MCF 10A (cell line): ENCODE measurements at places on chromosomes 1 and 21.
A peak's percentile ranks its signal among the peaks of the same experiment; 100 is the strongest.

DNA sequence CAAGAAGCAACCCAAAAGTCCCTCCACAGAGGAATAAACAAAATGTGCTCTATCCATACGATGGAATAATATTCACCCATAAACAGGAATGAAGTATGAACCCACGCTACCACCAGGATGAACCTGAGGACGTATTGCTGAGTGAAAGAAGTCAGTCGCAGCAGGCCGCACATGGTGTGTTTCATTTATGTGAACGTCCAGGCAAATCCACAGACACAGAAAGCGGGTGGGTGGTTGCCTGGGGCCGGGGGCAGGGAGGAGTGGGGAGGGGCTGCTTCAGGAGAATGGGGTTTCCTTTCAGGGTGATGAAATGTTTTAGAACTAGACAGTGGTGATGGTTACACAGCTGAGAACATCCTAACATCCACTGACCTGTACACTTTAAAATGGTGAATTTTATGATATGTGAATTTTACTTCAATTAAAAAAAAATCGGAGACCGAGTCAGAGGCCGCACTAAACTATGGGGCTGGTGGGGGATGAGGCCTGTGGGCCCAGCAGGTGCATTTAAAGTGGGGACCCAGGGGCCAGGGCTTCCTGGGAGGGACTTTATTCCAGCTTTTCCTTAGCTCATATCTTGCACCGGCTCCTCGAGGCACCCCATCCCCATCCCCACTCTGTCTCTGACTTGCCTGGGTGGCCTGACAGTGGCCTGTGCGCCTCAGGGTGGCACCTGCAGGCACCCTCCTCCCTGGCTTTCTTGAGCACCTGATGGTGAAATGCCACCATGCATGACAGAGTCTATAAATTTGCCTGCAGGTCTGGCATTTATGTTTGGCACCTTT is 392.6 kb upstream of the VAMP3 start:
- H3K27me3 ChIP-seq: no peaks in the 10 kb centered on the region
- no peaks in the 10 kb centered on the region for H3K36me3 ChIP-seq
- H3K4me1 ChIP-seq: peaks cover 11% of the 10 kb centered on the region
- H3K4me3 ChIP-seq: no peak overlapping the region
- H3K27ac ChIP-seq: no peak overlapping the region
- no peak for DNase-seq

GRCh38 chr1:186566140-186566855 is 105.4 kb upstream of the PDC start:
- DNase-seq: no peak
- H3K36me3 ChIP-seq: no peaks in the 10 kb centered on the region
- H3K4me3 ChIP-seq: no peak overlapping the region
- no peaks in the 10 kb centered on the region for H3K27me3 ChIP-seq

GRCh38 chr1:16165073-16165364 is 9.2 kb upstream of the EPHA2 start:
- no peak overlapping the region for H3K4me3 ChIP-seq
- DNase-seq: no peak
- no peak overlapping the region for H3K27ac ChIP-seq
- no peaks in the 10 kb centered on the region for H3K27me3 ChIP-seq
- peaks cover 22% of the 10 kb centered on the region for H3K4me1 ChIP-seq
- H3K36me3 ChIP-seq: peaks cover 23% of the 10 kb centered on the region

GRCh38 chr1:214031267-214031650 is 43.5 kb downstream of the PROX1 start:
- no peak overlapping the region for H3K4me3 ChIP-seq
- no peaks in the 10 kb centered on the region for H3K36me3 ChIP-seq
- no peak for DNase-seq

DNA sequence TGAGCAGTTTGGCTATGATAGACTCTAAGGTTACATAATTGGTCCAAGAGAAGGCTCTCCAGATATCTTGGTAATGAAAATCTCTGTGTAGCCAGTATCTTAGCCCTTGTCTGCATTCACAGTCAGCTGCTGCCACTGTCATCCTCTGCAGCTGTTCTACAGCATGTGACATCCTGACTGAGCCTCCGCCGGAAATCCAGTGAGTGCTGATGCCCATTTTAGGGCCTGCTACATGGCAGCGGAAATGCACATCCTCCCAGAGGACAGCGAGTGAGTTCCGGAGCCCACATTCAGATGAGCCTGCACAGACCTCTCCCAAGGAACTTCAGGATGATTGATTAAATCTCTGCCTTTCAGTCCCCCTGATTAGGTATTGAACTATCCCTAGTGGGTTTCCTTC is 237.1 kb downstream of the HHIPL2 start:
- DNase-seq: no peak
- H3K36me3 ChIP-seq: no peaks in the 10 kb centered on the region
- H3K4me1 ChIP-seq: no peaks in the 10 kb centered on the region
- H3K27me3 ChIP-seq: no peaks in the 10 kb centered on the region

DNA sequence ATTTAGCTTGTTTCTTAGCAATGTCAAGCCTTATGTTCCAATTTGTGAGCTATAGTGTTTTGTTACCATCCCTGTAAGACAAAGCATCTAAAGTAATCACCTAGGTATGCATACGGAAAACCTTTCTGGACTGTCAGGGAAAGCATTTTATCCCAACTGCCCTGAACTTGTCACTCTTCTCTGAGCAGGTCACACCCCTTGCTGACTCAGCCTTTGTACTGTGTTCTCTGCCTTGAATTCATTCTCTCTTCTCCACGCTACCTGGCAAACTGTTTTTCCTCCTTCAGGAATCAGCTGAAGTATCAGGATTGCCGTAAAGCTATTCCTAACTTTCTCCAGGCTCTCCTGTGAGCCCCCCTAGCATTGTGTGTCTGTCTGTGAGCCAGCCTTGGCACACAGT is 54.2 kb downstream of the PBX1 start:
- DNase-seq: peak; percentile 73
- H3K4me3 ChIP-seq: peak overlapping the region; percentile 11
- H3K4me1 ChIP-seq: peaks cover 25% of the 10 kb centered on the region
- no peaks in the 10 kb centered on the region for H3K36me3 ChIP-seq
- H3K27ac ChIP-seq: peak overlapping the region; percentile 55

- peaks cover 25% of the 10 kb centered on the region for H3K36me3 ChIP-seq
- DNase-seq: no peak
- no peak overlapping the region for H3K4me3 ChIP-seq
- H3K4me1 ChIP-seq: peaks cover 19% of the 10 kb centered on the region
- no peaks in the 10 kb centered on the region for H3K27me3 ChIP-seq
These were observed 78.2 kb downstream of the SLC66A1 start for GRCh38 chr1:19390166-19390850.

GRCh38 chr1:223077247-223077833 is 65.7 kb downstream of the TLR5 start:
- no peak for DNase-seq
- no peak overlapping the region for H3K4me3 ChIP-seq
- H3K27me3 ChIP-seq: peaks cover 56% of the 10 kb centered on the region
- H3K36me3 ChIP-seq: no peaks in the 10 kb centered on the region

GRCh38 chr21:16794950-16795349 is 717.9 kb upstream of the CXADR start:
- DNase-seq: peak; percentile 71
- no peak overlapping the region for H3K27ac ChIP-seq
- no peaks in the 10 kb centered on the region for H3K27me3 ChIP-seq
- no peaks in the 10 kb centered on the region for H3K36me3 ChIP-seq

DNA sequence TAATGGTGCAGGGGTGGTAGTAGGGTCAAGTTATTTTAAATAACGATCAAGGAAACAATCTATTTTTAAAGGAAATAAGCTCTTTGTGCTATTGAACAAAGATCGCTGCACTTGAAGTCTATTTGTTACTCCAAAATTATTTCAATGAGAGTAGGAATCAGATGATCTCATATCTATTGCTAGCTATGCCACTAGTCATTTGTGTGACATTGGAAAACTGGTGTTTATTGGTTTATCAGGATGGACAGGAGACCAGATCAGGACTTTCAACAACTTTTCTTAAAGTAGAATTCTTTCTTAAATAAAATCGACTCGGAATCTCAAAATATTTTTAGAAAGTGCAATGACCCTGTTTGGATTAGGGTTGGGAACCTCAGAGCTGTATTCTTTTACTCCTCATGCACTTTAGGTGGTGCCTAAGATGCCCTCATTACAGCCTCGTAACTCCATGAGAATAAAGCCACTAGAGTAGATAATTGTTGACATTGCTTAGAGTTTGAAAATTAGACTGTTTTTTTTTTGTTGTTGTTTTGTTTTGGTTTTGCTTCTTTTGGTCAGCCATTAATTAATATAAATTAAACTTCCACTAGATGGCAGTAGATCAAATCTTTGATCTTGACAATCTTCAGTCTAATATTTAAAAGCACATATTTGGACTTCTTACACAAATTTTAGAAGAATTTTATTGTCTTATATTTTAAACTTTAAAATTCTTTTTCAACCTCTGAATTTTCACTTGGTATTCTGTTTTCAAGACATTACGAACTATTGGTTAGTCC is 352.4 kb downstream of the USP25 start:
- H3K27ac ChIP-seq: no peak overlapping the region
- DNase-seq: peak; percentile 17
- no peaks in the 10 kb centered on the region for H3K36me3 ChIP-seq
- H3K27me3 ChIP-seq: peaks cover 11% of the 10 kb centered on the region
- no peak overlapping the region for H3K4me3 ChIP-seq

DNA sequence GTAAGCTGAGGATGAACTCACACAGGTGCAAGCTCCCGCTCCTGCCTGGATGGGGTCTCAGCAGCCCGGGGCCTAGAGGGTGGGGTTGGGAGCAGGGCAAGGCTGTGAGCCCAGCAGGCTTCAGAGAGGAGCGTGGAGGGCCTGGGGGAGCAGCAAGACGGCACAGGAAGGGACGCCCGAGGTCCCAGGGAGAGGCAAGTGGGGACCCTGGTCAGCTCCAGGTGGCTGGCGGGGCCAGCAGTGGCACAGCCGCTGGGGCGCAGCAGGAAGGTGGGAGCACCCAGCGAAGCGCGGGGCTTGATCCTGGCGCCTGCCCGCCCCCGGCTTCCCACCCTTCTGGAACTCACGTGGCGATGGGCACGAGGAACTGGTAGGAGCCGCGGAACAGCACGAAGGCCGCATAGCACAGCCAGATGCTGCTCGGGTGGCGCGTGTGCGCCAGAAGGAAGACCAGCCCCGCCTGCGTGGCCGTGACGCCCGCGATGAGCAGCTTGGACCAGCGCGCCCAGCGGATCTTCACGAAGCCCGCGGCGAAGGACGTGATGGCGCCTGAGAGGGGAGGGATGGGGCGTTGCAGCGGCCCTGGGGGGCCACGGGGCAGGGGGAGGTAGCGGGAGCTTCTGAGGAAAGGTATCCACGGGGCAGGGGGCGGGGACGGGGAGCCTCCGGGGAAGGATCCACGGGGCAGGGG is 11.7 kb downstream of the SLC19A1 start:
- peaks cover 20% of the 10 kb centered on the region for H3K36me3 ChIP-seq
- no peaks in the 10 kb centered on the region for H3K27me3 ChIP-seq
- H3K4me3 ChIP-seq: no peak overlapping the region
- no peak overlapping the region for H3K27ac ChIP-seq
- no peaks in the 10 kb centered on the region for H3K4me1 ChIP-seq

DNA sequence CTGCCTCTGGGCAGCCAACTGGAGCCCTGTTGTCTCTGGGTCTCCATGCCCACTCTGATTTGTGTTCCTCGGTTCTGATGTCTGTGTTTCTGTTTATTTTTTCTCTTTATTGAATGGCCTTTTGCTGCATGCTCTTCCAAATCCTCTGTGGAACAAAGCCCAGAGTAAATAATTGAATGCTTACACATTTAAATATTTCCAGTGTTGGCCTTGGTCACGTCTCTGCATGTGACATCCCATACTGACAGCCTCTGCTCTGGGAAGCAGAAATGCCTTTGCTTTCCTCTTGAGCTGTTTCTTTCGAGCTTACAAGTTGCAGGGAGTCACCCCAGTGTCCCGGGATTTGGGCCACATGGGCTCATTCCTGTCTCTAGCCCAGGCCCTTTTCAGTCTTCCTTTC is 267.9 kb downstream of the PTPRU start:
- peaks cover 60% of the 10 kb centered on the region for H3K27me3 ChIP-seq
- DNase-seq: no peak
- no peaks in the 10 kb centered on the region for H3K4me1 ChIP-seq
- no peaks in the 10 kb centered on the region for H3K36me3 ChIP-seq
- H3K4me3 ChIP-seq: no peak overlapping the region

GRCh38 chr1:101522486-101522885 is 285.7 kb downstream of the S1PR1 start:
- peaks cover 7% of the 10 kb centered on the region for H3K4me1 ChIP-seq
- no peak for DNase-seq
- no peak overlapping the region for H3K27ac ChIP-seq
- no peaks in the 10 kb centered on the region for H3K36me3 ChIP-seq
- peaks cover 33% of the 10 kb centered on the region for H3K27me3 ChIP-seq
- no peak overlapping the region for H3K4me3 ChIP-seq

GRCh38 chr1:230540421-230541155 is 101.7 kb upstream of the COG2 start:
- peaks cover 8% of the 10 kb centered on the region for H3K36me3 ChIP-seq
- H3K4me3 ChIP-seq: no peak overlapping the region
- no peak for DNase-seq
- peaks cover 24% of the 10 kb centered on the region for H3K4me1 ChIP-seq
- no peaks in the 10 kb centered on the region for H3K27me3 ChIP-seq
- H3K27ac ChIP-seq: no peak overlapping the region

GRCh38 chr1:54379555-54380289 is 26.5 kb downstream of the SSBP3 start:
- no peak overlapping the region for H3K27ac ChIP-seq
- H3K4me1 ChIP-seq: no peaks in the 10 kb centered on the region
- H3K4me3 ChIP-seq: no peak overlapping the region
- H3K27me3 ChIP-seq: no peaks in the 10 kb centered on the region
- H3K36me3 ChIP-seq: peaks cover 7% of the 10 kb centered on the region

DNA sequence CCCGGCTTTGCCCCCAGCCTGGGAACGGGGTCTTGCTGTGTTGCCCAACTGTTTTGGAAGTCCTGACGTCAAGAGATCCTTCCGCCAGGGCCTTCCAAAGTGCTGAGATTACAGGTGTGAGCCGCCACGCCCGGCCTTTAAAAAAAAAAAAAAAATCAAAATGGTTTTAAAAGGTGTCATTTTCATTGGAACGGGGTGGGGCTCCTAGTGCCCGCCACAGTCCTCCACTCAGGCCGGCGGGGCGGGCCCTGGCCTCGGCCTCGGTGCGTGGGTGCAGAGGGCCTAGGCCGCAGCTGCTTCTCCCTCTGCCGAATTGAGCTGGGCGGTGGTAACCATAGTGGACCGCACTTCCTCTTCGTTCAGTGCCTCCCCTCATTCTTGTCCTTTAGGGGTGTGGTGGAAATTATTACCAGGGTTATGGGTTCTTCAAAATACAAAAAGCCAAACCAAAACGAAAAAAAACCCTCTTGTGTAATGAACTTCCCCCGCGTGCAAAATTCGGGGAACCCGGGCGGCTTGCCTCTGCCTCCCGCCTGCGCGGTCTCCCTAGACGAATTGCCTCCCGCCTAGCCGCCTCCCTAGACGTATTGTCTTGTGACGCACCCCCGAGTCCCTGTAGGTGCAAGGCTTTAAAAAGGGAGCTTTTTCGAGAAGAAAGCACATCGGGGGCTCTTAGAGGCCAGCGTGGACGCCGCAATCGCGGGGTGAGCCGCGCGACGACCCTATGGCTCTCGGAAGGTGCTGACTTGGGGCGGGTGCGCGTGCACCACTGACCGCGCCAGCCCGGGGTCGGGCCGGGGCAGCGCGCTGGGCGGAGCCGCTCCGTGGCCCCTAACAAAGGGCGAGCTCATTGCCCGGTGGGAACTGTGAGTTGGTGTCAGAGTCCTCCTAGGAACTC is 10.5 kb upstream of the SPEN start:
- no peaks in the 10 kb centered on the region for H3K27me3 ChIP-seq
- no peaks in the 10 kb centered on the region for H3K36me3 ChIP-seq
- H3K4me1 ChIP-seq: no peaks in the 10 kb centered on the region
- DNase-seq: no peak
- H3K27ac ChIP-seq: no peak overlapping the region
